ENCODE measurements at places on chromosomes 7 and 10.

- DNase-seq = no peak
These were observed 51.8 kb downstream of the CUX1 start for GRCh38 chr7:101869026-101869900.

DNA sequence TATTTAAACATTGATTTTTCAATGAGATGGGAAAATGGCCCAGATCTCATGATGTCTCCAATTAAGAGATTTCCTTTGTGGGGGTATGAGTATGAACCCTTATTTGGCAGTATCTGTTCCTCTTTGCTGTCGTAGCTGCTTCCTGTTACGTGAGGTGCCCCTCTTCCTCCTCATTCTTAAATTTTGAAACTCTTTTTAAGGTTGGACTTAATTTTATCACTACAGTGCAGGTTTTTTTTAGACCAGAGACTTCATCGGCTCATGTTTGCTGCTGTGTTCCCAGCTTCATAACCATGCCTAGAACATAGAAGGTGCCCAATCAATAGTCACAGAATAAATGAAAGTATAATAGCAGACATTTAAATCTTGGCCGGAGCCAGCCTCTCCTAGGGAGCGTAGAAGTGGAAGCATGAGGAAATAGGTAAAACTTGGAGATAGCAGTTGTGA, 2.4 kb downstream of the MIOS start:
- no peak for DNase-seq

GRCh38 chr10:82240408-82240807, 365.4 kb downstream of the NRG3 start:
- no peak for DNase-seq

GRCh38 chr10:68096913-68097516, 12.3 kb upstream of the MYPN start:
- DNase-seq = no peak

DNA sequence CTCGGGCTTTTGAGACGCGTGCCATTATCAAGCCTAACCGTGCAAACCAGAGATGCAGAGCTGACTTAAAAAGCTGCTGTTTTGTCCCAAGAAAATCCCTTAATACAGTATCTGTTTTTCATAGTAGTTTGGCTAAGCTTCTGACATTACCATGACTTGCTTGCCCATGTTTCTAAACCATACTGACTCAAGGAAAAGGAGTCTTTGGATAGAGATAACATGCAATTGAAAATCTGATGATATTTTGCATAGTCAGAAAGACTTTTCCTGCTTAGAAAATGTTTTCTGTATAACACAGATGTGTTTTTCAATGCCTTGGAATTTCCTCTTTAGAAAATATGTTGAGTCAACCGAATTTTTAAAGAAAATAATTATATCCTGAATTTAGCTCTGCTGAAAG, 21.5 kb upstream of the AKR1E2 start:
- DNase-seq = no peak
